ENCODE measurements at places on chromosomes 12 and 14. TPM values are rescaled to one million over a fixed set of nuclear protein-coding genes. Genes with fewer than 3 reads are reported as not detected.

DNA sequence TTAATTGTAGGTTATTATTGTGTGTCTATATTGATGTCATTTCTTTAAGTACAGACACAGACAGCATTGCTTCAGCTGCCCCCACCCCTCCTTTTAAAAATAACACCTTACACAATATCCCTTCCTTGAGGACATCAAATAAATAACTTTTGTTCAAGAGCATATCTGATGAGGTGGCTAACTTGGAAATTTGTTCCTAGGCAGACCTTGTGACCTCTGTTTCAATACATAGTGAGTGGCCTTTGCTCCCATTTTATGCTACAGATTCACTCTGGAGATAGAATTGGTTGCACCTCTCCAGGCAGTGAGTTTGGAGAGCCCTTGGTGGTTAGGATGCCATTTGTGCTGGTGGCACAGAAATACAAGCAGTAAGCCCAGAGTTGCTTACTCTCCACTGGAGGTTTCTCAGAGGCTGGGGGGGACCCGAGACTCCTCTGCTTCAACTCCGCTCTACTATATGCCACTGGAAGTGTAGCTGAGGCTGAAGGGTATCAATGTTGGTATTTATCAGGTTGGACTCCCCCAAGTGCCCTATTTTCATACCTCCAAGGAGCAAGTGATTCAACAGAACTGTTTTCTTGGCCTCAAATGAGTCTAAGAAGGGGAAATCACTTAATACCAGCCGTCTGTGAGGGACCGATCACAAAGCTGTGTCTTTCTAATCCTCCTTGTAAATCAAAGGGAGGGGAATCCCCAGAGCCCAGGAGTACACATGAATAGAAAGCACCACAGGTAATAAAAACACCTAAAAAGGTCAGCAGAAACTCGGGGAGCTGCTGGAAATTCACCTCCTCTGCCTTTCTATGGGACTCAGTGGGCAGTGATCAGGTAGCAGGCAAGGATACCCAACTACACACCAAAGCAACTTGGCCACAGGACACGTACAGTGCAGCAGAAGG lies 463.1 kb downstream of the RAD51B start:
- no peak for DNase-seq

DNA sequence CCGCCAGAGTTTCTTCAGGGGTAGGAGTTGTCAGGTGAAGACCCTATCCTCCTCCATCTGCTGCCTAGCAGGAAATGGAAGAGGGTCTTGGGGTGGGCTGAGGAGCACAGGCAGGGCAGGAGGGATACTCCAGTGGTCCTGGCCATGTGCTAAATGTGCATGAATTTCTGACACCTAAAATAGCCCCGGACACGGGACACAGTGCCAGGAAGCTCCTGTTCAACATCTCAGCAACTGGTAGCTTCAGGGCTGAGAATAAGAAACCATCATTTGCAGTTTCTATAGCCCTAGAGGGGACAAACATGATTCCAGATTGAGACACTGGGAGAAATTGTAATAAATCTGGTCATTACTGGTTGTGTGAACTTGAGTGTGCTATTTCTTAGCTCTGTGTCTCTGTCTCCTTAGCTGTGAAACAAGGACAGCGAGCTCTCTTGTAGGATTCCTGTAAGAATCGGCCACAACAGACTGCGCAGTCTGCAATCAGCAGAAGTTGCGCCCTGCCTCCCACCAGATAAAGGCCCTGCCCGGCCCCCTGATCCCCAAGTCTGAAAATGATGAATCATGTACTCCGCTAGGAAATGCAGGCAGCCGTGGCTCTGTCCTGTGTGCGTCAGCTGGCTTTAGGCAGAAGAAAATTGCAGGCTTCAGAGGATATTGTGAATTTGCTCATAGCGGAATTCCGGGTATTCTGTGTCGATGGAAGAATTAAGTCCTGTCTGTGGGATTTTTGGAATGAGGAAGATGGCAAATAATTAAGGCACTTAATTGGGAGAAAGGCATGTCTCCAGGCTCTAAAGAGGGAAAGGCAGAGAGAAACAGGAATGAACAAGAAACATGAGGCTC lies 35.2 kb upstream of the MEG3 start:
- DNase-seq: no peak

The TTC6 gene
- total RNA-seq: not detected

The OVCH1 gene
- not detected for total RNA-seq
